Foreskin melanocyte (primary cell): ENCODE measurements at places on chromosomes 11 and 22.

DNA sequence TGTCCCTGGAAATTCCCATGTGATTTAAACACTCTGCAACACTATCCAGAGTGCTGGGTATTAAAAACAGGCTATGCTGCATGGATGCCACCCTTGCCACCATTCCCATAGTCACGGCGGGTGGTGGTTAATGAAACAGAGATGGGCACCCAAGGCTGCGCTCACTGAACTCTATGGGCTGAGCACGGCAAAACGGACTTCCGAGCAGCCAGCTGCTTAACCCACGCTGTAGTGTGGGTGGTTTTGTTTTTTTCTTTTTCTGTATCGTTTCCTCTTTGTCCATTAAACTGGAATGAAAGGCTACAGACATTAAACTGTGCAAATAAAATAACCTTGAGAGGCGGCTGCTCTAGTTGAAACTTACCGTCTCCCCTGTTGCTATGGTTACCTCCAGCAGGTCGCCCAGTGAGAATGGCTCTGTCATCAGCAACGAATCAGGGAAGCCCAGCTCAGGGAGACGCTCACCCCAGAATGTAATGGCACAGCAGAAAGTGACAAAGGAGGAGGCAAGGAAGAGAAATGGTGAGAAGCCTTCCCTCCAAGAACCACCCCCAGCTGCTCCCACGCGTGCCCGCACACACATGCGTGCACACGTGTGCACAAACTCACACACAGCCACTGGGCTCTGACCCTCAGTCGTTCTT is 102.1 kb downstream of the C11orf91 start:
- DNase-seq, result no peak

GRCh38 chr22:23526596-23527316 is 53.3 kb downstream of the IGLL1 start:
- DNase-seq, result no peak

DNA sequence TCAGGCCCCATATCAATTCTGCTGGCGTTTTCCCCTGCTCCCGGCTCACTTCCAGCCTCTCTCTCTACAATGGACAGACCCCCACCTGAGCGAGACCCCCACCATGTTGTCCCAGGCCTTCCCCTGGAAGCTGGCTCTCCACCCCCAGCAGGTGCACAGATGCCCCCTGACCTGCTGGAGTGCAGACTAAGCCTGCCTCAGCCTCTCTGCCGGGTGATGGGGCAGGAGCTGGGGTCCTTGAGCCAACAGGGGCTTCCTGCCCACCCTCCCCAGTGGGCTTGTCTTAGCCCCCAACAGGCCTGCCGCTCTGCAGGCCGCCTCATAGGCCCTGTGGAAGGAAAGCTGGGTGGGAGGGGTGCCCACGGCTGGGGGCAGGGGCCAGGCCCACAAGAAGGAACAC is 10.0 kb downstream of the ELFN2 start:
- DNase-seq, result no peak

- DNase-seq, result no peak
Measured at GRCh38 chr22:20510811-20511577, 3.6 kb downstream of the MED15 start.

DNA sequence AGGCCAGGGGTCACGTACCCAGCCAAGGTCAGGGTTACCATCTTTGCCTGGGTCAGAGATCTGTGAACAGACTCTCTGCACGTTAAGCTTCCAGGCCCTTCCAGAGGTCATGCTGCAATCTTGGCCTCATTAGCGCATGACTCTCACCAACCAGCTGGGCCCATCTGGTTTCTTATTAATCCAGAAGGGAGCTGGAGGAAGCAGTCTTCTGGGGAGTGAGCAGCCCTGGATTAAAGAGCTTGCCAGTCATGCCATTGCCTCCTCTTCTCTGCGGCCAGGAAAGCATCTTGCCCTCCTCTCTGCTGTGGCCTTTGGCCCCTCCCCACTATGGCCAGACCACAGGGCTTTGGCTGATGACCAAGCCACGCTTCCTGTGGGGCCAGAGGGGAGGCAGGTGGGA is 57.4 kb downstream of the CHST1 start:
- DNase-seq, result no peak

DNA sequence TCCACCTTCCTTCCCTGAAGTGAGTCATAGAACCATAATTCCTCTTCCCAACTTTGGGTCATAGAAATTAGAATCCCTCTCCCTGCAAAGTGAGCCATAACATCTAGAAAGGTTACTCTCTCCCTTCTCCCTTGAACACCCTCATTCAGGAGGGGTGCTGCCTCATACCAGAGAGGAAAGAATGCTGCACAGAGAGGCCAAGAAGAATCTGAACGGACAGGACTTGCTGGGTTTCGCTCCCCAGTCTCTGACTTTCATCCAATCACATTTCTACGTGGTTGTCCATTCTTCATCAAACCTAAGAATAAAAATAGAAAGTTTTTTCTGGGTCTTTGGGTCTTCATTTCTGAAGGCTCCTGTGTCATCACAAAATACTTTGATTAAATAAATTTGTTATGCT is 31.0 kb upstream of the BIRC3 start:
- no peak for DNase-seq

DNA sequence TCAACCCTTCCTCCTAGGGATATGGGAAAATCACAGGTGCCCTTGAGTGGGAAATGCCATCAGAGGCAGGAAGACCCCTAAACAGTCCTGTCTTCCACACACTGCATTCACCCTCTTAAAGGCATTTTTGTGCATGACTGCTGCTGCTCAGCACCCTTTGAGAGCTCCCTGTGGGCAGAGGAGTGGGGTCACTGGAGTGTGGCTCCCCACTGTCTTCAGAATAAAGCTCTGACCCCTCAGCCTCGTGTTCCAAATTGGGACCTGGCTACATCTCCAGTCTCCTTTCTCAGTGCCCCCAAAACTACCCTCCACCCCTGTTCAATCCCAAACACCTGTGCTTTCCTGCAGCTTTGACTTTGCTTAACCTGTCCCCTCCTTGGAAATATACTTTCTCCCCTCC is 46.6 kb downstream of the CHRDL2 start:
- DNase-seq, result no peak

DNA sequence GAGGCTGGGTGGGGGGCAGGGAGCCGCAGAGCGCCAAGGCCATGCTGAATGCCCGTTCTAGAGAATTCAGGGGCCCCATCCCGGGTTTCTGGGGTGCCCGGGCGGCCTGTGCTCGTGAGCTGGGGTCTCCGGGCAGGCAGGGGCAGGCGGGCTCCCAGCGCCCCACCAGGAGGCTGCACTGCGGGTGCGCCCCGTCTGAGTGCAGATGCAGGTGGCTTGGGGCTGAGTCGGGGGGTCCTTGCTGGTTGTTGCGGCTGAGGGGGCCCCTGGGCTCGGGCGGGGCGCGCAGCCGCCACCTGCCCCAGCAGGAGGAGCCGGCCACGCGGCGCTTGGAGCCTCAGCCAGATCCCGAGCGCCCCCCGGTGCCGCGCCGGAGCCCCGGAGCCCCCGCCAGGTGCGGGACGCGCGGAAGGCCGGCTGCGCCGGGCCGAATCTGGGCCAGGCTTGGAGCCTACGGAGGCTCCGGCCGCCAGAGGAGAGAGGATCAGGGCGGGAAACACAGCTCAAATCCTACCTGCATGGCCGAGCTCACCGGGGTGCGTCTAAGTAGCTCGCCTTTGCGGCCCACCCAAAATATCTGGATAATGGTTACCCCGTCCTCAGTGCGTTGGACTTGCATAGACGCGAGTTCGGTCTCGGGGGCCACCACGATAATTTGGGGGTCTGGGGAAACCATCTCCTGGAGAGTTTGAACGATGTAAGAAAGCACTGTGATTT is 590 bp upstream of the IGF2 start:
- DNase-seq, result no peak

DNA sequence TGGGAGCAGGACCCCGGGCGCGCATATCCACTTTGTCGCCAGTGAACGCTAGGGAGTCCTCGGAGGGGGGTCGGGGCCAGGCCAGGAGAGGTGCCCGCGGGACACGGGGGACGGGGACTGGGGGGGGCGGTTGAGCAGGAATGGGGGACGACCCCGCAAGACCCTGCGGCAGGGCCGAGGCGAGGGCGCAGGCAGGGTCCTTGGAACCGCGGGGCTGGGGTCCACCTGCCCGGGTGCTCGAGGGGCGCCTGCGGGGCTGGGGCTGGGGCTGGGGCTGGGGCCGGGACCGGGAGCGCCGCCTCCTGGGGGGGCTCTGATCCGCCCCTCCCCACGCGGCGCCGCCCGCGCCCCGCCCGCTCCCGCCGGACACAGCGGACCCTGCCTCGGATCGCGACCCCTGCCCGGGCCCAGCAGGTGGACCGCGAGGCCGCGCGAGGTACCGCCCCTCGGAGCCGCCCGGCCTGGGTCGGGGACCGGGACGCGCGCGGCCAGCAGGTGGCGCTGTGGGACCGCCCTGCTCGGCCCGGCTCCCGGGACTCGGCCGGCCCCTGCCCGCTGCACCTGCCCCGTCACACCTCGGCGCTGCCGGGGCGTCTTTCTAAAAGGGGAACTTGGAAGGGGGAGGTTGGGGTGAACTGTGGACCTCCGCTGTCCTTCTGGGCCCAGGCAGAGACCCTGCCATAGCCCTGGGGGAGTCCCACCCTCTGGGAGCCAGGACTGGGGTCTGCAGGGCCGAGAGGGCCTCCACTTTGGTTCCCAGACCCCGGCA is 11.0 kb downstream of the CRELD2 start:
- no peak for DNase-seq

DNA sequence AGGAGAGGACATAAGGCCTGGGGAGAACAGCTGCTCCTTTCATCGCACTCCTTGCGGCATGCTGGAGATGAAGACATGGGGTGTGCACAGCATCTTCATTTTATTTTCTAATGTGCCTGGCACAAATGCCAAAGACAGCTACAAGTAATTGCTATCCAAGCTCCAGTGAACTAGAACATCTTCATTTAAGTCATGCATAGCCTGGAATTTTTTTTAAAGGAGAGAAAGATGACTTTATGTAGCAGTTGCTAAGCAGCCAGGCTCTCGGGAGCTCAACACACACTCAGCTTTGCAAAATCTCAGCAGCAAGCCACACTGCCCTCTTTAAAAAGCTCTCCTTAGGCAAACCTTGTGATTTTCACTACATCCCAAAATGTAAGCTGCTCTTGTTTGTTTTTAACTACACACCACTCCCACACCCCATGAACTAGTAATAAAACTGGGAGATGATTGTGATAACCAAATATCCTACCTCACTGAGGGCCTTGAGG is 164.5 kb upstream of the POU2AF2 start:
- DNase-seq, result no peak

- no peak for DNase-seq
Measured at GRCh38 chr22:20494978-20495860, at the start of gene KLHL22. TSS of gene KLHL22 (minus strand) at chr22:20495795. CDS start at chr22:20489211, 6,584 bp downstream.

DNA sequence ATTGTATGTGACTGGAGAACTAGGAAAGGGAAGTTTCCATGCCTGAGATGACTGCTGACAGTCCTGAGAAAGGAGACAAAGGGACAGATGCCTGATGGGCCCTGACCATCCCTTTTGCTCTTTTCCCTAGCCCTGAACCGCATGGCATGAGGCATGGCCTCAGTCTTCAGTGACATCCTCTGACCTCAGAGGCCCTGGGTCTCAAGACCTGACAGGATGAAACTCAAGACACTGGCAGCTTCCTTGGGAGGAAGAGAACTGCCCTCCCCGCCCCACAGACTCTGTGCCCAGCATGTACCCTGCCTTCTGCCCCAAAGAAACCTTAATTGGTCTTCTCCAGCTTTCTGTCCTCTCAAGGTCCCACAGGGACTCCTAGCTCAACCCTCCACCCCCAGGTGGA is 444.1 kb downstream of the SOX6 start:
- no peak for DNase-seq

- no peak for DNase-seq
Measured at GRCh38 chr11:126059238-126059781, 3.4 kb downstream of the CDON start.

DNA sequence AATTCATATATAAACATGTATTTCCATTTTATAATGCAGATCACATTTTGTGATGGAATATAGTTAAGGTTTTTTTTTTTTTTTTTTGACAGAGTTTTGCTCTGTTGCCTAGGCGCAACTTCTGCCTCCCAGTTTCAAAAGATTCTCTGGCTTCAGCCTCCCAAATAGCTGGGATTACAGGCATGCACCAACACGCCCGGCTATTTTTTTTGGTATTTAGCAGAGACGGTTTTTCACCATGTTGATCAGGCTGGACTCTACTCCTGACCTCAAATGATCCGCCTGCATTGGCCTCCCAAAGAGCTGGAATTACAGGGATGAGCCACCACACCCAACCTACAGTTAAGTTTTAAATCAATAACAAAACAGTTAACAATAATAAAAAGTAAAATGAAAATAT is 18.8 kb downstream of the XKR3 start:
- no peak for DNase-seq

GRCh38 chr22:22867996-22868715 is 19.5 kb upstream of the IGLL5 start:
- DNase-seq, result no peak

DNA sequence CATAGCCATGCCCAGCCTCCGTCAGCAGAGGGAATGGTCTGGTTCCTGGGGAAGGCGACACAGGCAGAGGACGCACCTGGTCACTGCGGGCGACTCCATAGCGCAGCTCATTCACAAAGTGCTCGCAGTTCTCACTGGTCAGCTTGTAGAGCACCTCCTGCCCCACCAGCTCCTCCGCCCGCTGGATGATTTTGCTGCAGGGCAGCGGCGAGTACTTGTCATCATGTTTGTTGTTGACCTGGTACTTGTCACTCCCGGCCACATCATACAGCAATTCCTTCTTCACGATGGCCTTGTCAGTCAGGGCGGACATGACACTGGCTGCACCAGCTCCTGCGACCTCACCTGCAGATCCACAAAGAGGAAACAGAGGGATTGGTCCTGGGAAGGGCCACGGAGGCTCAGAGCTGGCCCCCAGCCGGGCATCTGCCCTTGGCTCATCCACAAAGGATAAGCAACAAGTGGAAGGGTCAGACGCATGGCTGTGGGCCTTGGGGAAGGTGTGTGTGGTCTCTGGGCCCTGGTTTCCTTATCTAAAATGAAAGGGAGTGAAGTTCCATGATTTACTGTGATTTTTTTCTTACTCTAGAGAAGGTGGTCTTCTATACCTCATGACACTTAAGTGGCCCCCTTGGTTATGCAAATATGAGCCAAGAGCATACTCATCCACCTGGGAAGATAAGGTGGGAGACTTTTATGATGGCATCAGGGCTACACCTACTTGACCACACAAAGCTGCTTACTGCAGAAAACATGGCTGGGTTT is 24.0 kb downstream of the PLAAT3 start:
- no peak for DNase-seq

DNA sequence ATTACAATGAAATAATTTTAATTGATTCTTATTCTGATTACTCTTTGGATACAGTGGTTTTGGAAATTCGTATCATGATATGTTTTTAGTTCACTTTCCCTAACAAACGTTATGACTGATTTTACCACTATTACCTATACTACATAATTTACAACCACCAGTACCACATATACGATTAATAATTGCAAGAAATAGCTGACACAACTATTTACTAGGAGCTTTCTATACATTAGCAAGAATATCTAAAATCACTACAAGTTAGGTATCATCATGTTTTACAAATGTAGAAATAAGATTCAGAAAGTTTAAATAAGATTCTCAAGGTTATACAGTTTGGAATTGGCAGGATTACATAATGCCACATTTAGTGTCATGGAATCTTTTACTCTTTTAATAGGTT is 1401.1 kb upstream of the RAG2 start:
- DNase-seq, result no peak

GRCh38 chr11:45983471-45983845 is 61.0 kb downstream of the LARGE2 start:
- DNase-seq, result no peak

- DNase-seq, result no peak
Measured at GRCh38 chr11:129427816-129428406, 52.3 kb downstream of the BARX2 start.

- DNase-seq, result peak; percentile 16
Measured at GRCh38 chr22:33869946-33870345, 50.3 kb downstream of the LARGE1 start.
